ENCODE measurements at places on chromosomes 13 and 19.

- no peak for DNase-seq
These were observed 25.2 kb downstream of the CPT1C start for GRCh38 chr19:49716154-49716553.

- no peak for DNase-seq
These were observed 36.9 kb downstream of the SYDE1 start for GRCh38 chr19:15144046-15144646.

GRCh38 chr19:38617283-38617763 is 430 bp downstream of the MAP4K1 start:
- no peak for DNase-seq

DNA sequence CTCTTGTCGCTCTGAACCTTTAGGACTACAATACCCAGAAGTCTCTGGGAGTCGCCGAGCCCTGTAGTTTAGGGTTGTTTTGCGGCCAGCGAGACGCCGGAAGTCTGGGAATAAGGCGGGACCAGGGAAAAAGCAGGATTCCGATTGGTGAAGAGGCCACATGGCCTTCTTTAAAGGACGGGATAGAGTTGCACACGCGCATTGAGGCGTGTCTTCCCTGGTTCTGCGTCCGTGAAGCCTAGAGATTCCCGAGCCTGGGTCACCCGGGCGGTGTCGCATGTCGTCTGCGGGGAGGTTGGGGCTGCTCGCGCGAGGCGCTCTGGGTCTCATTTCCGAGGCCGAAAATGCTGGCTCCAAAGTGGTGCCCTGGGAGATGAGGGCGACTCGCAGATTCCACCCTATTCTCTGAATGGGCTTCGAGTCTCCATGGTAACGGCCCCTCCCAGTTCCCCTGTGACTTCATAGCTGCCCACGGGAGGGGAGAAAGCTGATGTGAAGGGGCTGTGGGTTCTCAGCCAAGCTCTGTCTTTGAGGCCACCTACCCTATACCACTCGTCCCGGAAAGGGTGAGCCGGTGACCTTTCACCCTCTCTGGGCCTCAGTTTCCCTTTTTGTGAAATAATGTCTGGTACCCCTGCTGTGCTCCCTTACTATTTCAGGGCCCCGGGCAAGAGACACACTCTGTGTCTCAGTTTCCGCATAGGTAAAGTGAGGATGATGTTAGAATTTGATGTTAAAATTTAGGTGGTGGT is 614 bp upstream of the ZSCAN5A start:
- DNase-seq: peak; percentile 98

DNA sequence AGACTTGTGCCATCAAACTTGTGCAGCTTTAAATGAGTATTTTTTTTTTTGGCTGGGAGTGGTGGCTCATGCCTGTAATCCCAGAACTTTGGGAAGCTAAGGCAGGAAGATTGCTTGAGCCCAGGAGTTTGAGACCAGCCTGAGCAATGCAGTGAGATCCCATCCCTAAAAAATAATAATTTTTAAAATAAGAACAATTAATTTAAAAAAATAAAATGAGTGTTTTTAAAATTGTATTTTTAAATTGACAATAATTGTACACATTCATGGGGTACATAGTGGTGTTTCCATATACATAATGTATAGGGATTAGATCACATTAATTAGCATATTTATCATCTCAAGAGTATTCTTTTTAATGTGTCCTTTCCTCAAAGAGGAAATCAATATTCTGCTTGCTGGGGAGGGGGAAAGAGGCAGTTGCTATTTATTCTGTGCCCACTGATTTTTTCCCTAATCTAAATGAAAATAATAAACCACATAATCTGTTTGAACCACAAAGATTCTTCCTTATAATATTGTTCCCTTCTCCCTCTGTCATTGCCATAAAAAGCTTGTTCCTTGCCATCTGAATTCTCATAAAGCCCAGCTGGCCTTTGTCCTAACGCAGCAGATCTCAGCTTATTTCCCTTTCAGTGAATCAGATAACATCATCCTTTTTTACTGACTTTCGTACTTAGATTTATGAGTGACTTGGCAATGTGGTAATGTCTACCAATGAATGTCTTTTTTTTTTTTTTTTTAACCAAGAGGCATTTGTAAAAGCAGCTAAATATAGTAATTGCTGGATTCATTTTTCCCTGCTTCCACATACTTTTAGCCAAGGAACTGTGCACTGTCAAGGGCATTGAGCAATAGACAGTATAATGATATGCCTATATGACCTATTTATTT is 81.8 kb upstream of the RUBCNL start:
- DNase-seq: peak; percentile 86

- no peak for DNase-seq
These were observed 46.9 kb downstream of the CACNA1A start for GRCh38 chr19:13459351-13459750.

GRCh38 chr13:73462241-73462640 is 403.4 kb downstream of the KLF5 start:
- no peak for DNase-seq

- DNase-seq: no peak
These were observed 199.6 kb downstream of the UQCRFS1 start for GRCh38 chr19:29013325-29013724.

DNA sequence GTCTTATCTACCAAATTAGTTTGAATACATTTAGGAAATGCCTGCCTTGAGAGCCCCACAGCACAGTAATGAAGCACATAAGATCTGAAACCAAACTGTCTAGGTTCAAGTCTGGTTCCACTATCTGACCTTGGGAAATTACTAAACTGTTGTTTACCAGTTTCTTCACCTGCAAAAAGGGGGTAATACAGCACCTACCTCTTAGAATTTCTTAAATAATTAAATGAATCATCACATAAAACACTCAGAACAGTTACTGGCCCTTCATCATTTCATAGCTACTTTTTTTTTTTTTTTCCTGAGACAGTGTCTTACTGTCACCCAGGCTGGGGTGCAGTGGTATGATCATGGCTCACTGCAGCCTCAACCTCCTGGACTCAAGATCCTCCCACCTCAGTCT is 59.6 kb downstream of the USP12 start:
- no peak for DNase-seq

GRCh38 chr13:30862707-30863106 is 43.4 kb upstream of the MEDAG start:
- DNase-seq: no peak

GRCh38 chr13:30700364-30700763 is 35.0 kb upstream of the ALOX5AP start:
- DNase-seq: no peak

DNA sequence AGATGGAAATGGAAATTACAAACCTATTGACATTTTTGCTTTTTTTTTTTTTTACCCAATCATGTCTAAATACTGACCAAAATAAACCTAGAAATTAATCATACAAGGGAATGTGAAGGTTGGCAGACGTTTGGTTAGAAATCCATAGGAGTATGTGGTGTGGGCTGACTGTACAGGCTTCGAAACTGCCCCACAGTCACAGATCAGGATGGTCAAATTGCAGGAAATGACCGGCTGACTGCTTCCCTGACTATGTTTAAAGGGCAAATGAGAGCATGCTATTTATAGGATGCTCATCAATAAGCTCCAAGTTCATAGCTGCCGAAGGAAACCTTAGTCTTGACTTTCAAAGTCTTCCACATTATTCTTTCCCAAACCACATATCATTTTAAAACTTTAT is 118.4 kb downstream of the COG6 start:
- peak; percentile 51 for DNase-seq

DNA sequence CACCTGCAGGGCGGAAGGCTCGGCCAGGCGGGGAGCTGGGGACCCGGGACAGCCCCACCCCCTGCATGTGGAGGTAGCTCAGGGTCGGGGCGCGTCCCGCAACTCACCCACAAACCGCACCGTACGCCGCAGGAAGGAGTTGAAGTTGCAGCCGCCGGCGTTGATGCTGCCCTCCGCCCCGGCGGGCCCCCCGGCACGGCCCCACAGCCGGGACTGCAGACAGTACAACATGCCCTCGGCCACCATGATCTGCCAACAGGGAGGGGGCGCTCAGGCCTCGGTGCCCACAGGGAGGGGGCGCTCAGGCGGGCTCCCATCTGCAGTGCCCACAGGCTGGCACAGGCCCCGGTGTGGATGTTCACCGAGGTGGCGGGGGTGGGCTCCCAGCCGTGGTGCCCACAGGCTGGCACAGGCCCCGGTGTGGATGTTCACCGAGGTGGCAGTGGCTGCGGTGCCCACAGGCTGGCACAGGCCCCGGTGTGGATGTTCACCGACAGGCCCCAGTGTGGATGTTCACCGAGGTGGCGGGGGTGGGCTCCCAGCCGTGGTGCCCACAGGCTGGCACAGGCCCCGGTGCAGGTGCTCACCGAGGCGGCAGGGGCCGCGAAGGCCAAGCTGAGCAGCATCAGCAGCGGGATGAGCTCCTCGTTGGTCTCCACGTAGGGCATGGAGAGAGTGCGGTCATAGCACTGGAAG is 6.5 kb downstream of the PLPPR3 start:
- no peak for DNase-seq

GRCh38 chr13:84430446-84430845 is 548.2 kb upstream of the SLITRK1 start:
- DNase-seq: no peak

DNA sequence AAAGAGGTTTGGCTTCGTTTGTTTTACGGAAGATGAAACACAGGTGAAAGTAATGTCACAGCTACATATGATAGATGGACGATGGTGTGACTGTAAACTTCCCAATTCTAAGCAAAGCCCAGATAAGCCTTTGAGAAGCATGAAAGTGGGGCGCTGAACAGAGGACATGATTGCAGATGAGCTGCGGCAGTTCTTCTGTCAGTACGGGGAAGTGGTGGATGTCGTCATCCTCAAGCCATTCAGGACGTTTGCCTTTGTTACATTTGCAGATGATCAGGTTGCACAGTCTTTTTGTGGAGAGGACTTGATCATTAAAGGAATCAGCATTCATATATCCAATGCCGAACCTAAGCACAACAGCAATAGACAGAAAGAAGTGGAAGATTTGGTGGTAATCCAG is 111.5 kb upstream of the DIAPH3 start:
- DNase-seq: no peak

DNA sequence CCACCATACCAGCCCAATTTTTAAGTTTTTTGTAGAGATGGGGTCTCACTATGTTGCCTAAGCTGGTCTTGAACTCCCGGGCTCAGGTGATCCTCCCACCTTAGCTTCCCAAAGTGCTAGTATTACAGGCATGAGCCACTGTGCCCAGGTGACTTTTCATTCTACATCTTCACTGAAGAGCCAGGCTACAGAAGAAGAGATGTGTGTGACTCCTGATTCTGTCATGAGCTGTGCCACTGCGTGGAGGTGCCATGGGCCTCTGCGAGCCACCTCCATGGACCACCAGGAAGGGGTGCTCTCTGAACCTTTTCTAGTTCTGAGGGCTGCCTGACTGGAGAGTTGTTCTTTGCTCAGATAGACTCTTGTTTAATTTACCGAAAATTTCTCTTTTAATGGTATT is 56.6 kb upstream of the RANBP3 start:
- no peak for DNase-seq

- no peak for DNase-seq
These were observed 29.8 kb upstream of the ASF1B start for GRCh38 chr19:14165990-14166830.

GRCh38 chr19:57587529-57587928 is 3.6 kb downstream of the ZIK1 start:
- DNase-seq: peak; percentile 32

- DNase-seq: peak; percentile 90
These were observed at the start of gene ZNF524 for GRCh38 chr19:55599842-55600661. Gene ZNF524 (plus strand): TSS chr19:55600288. CDS start chr19:55602113, 1,825 bp downstream.

DNA sequence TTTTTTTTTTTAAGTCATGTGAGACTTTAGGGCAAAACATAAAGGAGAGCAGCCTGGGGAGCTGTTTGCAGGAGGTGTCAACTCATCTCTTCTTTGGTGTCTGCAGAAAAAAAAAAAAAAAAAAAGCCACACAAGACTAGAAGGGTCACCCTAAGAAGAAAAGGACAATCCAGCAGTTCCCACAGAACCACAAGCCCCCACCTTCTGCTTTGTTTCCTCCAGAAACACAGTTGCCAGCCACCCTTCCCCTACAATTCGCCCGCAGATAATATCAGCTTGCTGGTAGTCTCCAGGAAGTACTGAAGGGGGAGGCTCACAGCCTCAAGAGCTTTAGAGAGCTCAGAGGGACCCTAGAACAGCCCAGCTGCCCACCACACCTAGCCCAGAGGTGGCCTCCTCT is 22.3 kb upstream of the ZBTB7A start:
- DNase-seq: no peak

Measured in fibroblast of skin of right quadriceps (primary cell).